Umbilical cord (tissue), 2 donors: ENCODE measurements at places on chromosomes 16 and 17.

GRCh38 chr16:50539822-50540710 lies 8.1 kb upstream of the NKD1 start:
- DNase-seq, result no peak

DNA sequence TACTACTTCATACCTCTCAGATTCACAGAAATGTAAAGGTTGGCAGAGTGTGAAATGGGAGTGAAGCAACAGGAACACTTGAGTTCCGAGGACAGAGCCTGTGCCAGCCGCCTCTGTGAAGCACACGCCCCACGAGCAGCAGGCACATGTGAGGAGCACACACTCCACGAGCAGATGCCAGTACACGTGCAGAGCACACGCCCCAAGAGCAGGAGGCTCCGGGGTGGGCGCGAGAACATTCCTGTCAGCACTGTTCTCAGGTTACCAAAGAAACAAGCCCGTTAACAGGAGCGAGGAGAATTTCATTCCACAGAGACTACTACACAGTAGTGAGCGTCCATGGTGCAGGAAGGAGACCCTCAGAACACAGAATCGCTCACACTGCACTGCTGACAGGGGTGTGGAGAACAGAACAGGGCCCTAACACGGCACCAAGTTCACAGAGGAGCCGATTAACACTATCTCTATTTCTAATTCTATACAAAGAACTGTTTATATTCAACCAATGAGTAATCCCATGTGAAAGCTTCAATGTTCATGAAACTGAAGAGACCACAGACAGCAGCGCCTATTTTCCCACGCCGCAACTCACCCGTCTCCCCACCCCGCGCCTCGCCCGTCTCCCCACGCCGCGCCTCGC lies 40.1 kb downstream of the KLHDC4 start:
- no peak for DNase-seq

- no peak for DNase-seq
Observed at GRCh38 chr16:5415123-5415522, 317.5 kb upstream of the EEF2KMT start.

GRCh38 chr17:4492721-4493561 lies 5.7 kb upstream of the SPNS2 start:
- peak; percentile 50 for DNase-seq

GRCh38 chr17:66430846-66431795 lies 128.7 kb downstream of the PRKCA start:
- peak; percentile 22 for DNase-seq

GRCh38 chr16:49467540-49468372 lies 94.2 kb downstream of the C16orf78 start:
- no peak for DNase-seq

DNA sequence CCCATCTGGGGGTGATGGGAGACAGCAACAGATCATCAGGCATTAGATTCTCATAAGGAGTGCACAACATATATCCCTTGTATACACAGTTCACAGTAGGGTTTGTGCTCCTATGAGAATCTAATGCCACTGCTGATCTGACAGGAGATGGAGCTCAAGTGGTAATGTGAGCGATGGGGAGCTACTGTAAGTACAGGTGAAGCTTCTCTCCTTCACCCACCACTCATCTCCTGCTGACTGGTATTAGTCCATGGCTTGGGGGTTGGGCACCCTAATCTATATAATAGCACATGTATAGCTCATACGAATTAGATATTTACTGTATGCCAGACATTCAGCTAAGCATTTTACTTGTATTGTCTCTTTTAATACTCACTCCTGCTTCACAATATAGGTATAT lies 101.7 kb downstream of the MAP2K6 start:
- no peak for DNase-seq

- peak; percentile 20 for DNase-seq
Observed at GRCh38 chr16:78209951-78210661, 110.7 kb downstream of the WWOX start.

DNA sequence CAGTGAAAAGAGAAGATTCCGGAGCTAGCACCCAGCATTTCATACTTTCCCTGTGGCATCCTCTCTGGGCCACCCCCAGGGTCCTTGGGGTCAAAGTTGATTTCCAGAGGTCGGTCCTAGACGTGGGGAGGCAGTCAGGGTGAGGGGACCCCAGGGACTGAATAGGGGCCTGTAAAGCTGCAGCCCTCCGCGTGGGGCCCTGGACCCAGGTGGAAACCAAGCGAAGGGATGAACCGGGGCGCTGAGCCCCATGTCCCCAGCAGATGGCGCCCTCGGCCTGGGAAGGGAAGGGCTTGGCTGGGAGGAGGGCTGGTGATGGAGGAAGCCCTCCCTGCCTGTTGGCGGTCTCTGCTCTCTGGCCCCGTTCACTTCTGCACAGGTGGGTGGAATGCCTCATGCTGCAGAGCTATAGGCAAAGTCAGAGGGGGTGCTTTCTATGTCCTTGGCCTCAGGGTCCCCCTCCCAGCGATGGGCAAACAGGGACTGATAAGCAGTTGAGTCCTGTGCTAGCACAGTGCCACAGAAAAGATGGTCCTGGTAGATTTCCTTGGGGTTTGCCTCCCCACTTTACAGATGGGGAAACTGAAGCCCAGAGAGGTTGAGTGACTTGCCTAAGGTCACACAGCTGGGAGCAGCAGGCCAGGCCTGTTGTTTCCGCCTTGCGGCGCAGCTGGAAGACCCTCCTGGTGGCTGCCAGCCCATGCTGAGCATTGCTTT lies 163.4 kb upstream of the CIBAR2 start:
- peak; percentile 60 for DNase-seq

- no peak for DNase-seq
Observed at GRCh38 chr16:90083139-90083538, 6.0 kb upstream of the PRDM7 start.

DNA sequence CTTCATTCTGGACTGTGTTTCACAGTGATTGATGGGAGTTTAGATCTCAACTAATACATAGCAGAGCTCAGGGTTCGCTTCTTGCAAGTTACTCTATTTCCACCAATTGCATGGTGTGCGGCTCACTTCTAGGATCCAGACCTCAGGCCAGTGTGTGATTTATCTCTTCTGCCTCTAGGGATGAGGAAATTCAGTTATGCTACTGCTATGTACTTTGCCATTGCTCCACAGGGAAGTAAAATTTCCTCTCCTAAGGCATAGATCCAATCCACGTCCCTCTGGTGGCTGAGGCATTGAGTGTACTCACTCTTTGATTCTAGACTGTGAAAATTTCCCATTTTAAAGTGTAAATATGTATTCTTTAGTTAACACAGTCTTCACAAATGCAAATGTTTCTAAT lies 214.1 kb downstream of the HS3ST3B1 start:
- DNase-seq, result no peak

DNA sequence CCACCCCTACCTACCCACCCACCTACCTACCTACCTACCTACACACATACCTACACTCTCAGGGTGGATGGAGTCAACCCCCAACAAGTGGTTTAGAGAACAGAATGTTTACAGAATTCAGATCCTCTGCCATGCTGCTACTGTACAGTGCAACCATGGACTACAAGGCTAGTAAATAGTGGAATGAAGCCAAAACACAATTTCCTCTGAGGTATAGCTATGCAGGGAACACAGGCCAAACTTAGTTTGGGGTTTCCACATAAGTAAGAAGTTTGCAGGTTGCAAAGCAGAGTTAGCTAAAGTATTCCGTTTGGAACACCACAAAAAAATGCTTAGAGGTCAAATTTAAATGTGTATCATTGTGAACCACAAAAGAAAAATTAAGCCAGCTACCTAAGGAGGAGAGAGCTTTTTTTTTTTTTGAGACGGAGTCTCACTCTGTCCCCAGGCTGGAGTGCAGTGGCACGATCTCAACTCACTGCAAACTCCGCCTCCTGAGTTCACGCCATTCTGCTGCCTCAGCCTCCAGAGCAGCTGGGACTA lies 2.7 kb upstream of the AP1G1 start:
- DNase-seq, result no peak

DNA sequence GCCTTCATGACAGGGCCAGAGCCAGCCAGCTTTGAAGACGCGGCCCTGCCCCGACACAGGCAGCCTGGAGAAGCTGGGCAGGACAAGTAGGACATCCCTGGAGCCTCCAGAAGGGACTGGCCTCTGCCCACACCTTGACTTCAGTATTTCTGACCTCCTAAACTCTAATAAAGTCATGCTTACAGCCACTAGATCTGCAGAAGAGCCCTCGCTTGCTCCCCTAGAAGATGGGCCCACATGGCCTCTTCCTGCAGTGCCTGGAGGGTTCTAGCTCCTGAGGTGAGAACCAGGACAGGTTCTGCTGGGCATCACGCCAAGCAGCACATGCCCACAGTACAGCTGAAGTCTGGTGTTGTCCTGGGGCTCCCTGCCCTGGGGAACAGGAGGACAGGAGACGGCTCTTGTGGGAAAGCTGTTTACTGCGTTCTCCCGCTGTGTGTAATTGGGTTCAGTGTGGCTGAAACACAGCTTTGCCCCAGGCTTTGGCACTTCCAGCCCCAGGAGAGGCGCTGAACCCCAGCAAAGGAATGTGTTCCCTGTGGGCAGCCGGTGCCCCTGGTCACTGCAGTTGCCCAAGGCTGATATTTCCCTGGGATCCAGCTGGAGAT lies 2.6 kb downstream of the APRT start:
- no peak for DNase-seq

- DNase-seq, result peak; percentile 16
Observed at GRCh38 chr16:87173294-87173893, 143.8 kb downstream of the C16orf95 start.

GRCh38 chr17:46983782-46984181 lies 4.7 kb upstream of the RPRML start:
- no peak for DNase-seq

GRCh38 chr16:89737341-89738071 lies 16.2 kb downstream of the ZNF276 start:
- DNase-seq, result no peak

DNA sequence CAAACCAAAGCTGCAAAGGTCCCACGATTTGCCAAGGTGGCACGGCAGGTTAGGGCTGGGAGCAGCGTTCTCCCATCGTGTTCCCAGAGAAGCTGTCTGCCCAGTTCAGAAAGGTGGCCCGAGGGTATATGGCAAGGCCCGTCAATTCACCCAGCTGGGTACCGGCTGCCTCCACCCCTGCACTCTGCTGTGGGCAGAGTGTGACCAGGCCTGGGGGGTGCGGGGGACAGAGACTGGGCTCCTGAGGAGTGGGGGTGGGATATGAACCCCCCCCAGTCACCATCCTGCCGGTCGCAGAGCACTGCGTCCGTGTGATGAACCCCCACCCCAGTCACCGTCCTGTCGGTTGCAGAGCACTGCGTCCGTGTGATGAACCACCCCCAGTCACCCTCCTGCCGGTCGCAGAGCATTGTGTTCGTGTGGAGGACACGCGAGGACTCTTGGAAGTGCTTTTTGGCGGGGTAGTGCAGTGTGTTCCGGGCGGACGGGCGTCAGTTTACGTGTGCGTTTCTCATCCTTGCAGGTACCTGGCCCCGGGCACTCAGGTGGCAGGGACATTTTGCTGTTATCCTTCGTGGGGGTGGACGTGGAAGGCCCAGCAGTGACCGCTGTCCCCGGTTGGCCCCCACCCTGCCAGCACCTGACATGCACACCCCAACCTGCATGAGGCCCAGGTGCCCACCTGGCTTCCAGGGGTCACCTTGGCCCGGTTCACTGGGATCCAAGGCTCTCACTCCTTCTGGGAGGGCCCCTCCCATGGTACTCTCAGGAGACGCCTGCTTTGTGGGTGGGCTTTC lies 2.7 kb upstream of the FASN start:
- DNase-seq, result no peak
